ENCODE measurements at places on chromosomes 4 and X. TPM values are rescaled to one million over a fixed set of nuclear protein-coding genes. Genes with fewer than 3 reads are reported as not detected.

GRCh38 chr4:67713529-67714247, 12.7 kb upstream of the UBA6 start:
- no peak for DNase-seq
- H3K4me3 ChIP-seq: no peak overlapping the region
- no peaks in the 10 kb centered on the region for H3K27me3 ChIP-seq
- no peaks in the 10 kb centered on the region for H3K36me3 ChIP-seq
- H3K4me1 ChIP-seq: no peaks in the 10 kb centered on the region
- H3K27ac ChIP-seq: no peak overlapping the region

GNL3L gene
- 62.5 TPM for total RNA-seq

F9 gene
- 0.08 TPM for total RNA-seq

- DNase-seq: no peak
- H3K27ac ChIP-seq: no peak overlapping the region
- no peaks in the 10 kb centered on the region for H3K27me3 ChIP-seq
- no peaks in the 10 kb centered on the region for H3K36me3 ChIP-seq
- H3K4me3 ChIP-seq: no peak overlapping the region
- no peaks in the 10 kb centered on the region for H3K4me1 ChIP-seq
Observed at GRCh38 chrX:75609406-75609805, 86.6 kb upstream of the ZDHHC15 start.

HTN1 gene
- not detected for total RNA-seq

DNA sequence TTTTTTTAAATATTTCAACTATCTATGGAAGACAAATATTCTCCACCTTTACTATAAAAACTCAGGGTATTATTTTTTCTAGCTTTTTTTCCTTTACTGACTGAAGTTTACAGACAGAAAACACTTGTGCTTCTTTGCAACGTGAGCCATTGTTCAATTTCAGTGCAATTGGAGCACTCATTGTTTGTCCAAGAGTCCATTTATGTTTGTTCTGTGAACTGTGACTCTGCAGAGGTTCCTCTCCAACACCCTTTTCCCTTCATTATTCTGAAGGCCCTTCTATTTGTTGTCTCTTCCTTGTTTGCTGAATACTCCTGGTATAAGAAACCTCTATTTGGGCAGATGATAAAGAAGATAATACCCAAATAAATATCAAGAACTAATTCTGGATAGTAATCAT, 37.4 kb downstream of the DAPP1 start:
- no peak for DNase-seq
- H3K36me3 ChIP-seq: no peaks in the 10 kb centered on the region
- no peaks in the 10 kb centered on the region for H3K4me1 ChIP-seq
- no peak overlapping the region for H3K27ac ChIP-seq
- no peak overlapping the region for H3K4me3 ChIP-seq

GRCh38 chr4:11297201-11297600, 131.5 kb downstream of the HS3ST1 start:
- no peak overlapping the region for H3K4me3 ChIP-seq
- H3K4me1 ChIP-seq: no peaks in the 10 kb centered on the region
- DNase-seq: no peak
- H3K36me3 ChIP-seq: no peaks in the 10 kb centered on the region
- no peak overlapping the region for H3K27ac ChIP-seq
